ENCODE measurements at places on chromosomes 3 and 15. TPM values are rescaled to one million over a fixed set of nuclear protein-coding genes. Genes with fewer than 3 reads are reported as not detected.

PPIP5K1 gene
- 38.6 TPM for total RNA-seq

NEO1 gene
- 9.3 TPM for total RNA-seq

LTF gene
- not detected for total RNA-seq

DNA sequence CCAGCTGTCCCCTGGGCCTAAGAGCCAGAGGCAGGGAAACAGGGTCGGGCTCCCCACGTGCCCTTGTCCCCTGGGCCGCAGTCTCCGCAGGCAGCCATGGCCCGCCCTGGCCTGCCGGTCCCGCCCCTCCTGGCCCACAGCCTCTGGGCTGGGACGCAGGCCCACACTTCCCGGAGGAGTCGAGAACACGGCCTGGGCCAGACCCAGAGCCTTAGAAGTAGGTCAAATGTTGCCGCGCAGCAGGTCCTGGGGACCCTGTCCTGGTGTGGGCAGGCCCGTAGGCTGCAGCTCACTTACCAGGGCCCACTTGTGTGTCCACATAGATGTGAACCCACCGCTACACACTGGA lies 4.3 kb upstream of the MYL3 start:
- no peaks in the 10 kb centered on the region for H3K4me1 ChIP-seq
- no peaks in the 10 kb centered on the region for H3K36me3 ChIP-seq
- DNase-seq, result no peak
- no peak overlapping the region for H3K4me3 ChIP-seq

- H3K4me1 ChIP-seq, result no peaks in the 10 kb centered on the region
- DNase-seq, result no peak
- H3K27ac ChIP-seq, result no peak overlapping the region
- H3K36me3 ChIP-seq, result peaks cover 3% of the 10 kb centered on the region
Measured at GRCh38 chr3:23888617-23889228, 28.1 kb downstream of the NKIRAS1 start.

GRCh38 chr15:41020311-41020710 lies 67.0 kb downstream of the CHAC1 start:
- no peak overlapping the region for H3K27ac ChIP-seq
- peaks cover 22% of the 10 kb centered on the region for H3K36me3 ChIP-seq
- H3K4me1 ChIP-seq, result peaks cover 3% of the 10 kb centered on the region
- H3K4me3 ChIP-seq, result no peak overlapping the region
- H3K27me3 ChIP-seq, result no peaks in the 10 kb centered on the region

GRCh38 chr3:63051920-63052319 lies 176.7 kb upstream of the CADPS start:
- no peaks in the 10 kb centered on the region for H3K27me3 ChIP-seq
- no peaks in the 10 kb centered on the region for H3K36me3 ChIP-seq
- H3K27ac ChIP-seq, result no peak overlapping the region

DNA sequence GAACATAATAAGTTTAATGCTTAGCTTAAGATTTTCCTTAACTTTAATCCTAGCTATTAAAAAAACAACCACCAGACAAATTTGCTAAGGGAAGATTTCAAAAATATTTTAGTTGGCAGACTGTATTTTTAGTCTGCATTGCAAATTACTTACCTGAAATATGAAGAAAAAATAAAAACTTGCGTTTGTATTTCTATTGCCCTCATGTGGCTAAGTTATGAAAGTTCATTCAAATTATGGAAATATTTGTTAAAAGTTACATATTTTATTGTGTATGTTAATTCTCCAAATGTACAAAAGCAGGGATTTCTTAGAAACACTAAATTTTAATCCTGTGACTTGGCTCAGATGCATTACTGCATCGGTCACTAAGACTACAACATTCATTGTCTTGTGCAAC lies 15.0 kb downstream of the GTF2A2 start:
- DNase-seq, result no peak
- H3K4me1 ChIP-seq, result peaks cover 14% of the 10 kb centered on the region
- no peaks in the 10 kb centered on the region for H3K27me3 ChIP-seq
- H3K4me3 ChIP-seq, result no peak overlapping the region

DNA sequence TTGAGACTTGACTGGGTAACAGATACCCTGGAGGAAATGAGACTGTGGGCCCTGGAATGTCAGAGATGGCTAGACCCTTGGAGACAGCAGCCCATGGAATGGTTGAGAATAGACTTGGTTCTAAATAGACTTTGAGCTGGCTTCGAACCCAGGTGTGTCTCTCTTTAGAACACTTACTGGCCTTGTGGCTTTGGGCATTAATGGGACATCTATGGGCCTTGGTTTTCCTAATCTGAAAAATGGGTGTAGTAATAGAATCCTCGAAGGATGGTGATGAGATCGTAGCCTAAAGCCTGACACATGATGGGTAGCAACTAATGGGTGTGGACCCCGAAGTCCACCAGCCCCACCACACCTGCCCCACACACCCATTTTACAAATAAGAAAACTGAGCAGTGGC lies 119.2 kb downstream of the TMEM266 start:
- DNase-seq, result no peak
- H3K27ac ChIP-seq, result no peak overlapping the region
- no peaks in the 10 kb centered on the region for H3K36me3 ChIP-seq
- peaks cover 48% of the 10 kb centered on the region for H3K27me3 ChIP-seq
- no peak overlapping the region for H3K4me3 ChIP-seq

DNA sequence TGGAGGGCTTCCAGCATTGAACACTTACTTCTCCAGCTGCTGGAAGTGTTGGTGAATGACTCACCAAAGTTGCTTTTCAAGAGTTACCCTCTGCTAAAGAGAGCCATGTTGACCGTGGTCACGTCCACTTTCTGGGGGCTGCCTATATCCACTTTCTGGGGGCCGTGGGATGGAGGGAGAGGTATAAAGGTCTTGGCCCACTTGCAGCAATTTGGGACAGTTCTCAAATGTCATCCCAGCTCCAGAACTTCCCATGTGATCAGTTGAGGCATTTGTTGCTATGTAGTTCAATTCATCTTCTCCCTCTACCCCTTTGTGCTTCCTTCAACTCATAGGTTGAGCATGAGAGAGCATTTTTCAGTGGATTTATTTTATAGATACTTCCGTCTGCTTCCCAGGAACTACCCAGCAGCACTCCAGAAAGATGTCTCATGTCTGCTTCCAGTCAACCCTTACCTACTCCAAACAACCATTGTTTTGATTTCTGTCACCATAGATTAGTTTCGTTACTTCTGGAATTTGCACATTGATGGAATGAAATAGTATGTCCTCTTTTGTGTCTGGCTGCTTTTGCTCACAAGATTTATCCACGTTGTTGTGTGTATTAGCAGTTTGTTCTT lies 130.6 kb downstream of the TCF12 start:
- no peaks in the 10 kb centered on the region for H3K27me3 ChIP-seq
- no peak overlapping the region for H3K27ac ChIP-seq
- H3K4me1 ChIP-seq, result peaks cover 43% of the 10 kb centered on the region
- H3K4me3 ChIP-seq, result no peak overlapping the region
